ENCODE measurements at places on chromosomes 4 and X. TPM values are rescaled to one million over a fixed set of nuclear protein-coding genes. Genes with fewer than 3 reads are reported as not detected.

Gene KIT
- total RNA-seq, result 0.49 TPM

Gene NKX3-2
- total RNA-seq, result 1.9 TPM

Gene C4orf51
- total RNA-seq, result not detected

Gene VSIG4
- total RNA-seq, result not detected

Gene HS3ST1
- 2.5 TPM for total RNA-seq

Gene TIGD4
- 0.25 TPM for total RNA-seq

Gene SLC25A53
- total RNA-seq, result 12.9 TPM

Gene CASP3
- 40.8 TPM for total RNA-seq

Gene ADH4
- not detected for total RNA-seq

Gene TMPRSS11F
- total RNA-seq, result not detected

Gene ANOS1
- total RNA-seq, result 7.5 TPM

Gene ARAP2
- total RNA-seq, result 1.5 TPM

Data from fibroblast of the aortic adventitia (primary cell).